ENCODE measurements at places on chromosomes 13 and 19. TPM values are rescaled to one million over a fixed set of nuclear protein-coding genes. Genes with fewer than 3 reads are reported as not detected.

Gene GRK1
- polyA plus RNA-seq, result not detected

Gene PEAK3
- polyA plus RNA-seq, result 0.54 TPM

GRCh38 chr13:28494504-28494777 lies 487 bp downstream of the FLT1 start:
- peak; percentile 53 for DNase-seq
- H3K27me3 ChIP-seq, result peaks cover 62% of the 10 kb centered on the region
- peaks cover 8% of the 10 kb centered on the region for H3K4me1 ChIP-seq
- no peaks in the 10 kb centered on the region for H3K36me3 ChIP-seq
- no peak overlapping the region for H3K27ac ChIP-seq
- H3K4me3 ChIP-seq, result peak overlapping the region; percentile 22

DNA sequence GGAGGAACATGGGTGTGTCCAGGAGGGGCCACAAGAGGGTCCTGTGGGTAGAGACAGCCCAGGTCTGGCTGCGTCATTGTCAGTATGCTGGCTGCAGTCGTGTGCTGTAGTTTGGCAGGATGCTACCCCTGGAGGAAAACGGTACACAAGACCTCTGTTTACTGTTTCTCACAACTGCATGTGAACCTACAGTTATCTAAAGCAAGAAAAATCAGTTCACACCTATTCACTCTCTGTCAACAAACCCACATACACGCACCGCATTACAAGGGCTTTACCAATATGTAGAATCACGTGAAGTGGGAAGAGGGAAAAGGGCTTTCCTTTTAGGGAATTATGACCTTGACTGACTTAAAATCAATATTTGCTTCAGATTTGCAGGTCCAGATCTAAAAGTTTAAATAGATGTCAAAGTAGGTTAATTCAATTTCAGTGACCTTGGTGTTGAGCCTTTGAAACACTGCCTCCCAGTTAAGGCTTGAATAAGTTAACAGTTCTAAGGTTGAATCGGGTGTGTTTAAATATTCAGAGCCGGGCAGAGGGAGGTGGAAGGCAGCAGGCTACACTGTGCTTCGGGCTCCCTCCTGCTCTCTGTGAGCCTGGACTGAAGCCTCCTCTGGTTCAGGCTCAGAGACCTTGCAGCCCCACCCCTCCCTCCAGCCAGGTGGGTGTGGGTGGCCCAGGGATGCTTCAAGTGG lies 17.2 kb upstream of the MCF2L start:
- no peak overlapping the region for H3K27ac ChIP-seq
- H3K4me1 ChIP-seq, result no peaks in the 10 kb centered on the region

DNA sequence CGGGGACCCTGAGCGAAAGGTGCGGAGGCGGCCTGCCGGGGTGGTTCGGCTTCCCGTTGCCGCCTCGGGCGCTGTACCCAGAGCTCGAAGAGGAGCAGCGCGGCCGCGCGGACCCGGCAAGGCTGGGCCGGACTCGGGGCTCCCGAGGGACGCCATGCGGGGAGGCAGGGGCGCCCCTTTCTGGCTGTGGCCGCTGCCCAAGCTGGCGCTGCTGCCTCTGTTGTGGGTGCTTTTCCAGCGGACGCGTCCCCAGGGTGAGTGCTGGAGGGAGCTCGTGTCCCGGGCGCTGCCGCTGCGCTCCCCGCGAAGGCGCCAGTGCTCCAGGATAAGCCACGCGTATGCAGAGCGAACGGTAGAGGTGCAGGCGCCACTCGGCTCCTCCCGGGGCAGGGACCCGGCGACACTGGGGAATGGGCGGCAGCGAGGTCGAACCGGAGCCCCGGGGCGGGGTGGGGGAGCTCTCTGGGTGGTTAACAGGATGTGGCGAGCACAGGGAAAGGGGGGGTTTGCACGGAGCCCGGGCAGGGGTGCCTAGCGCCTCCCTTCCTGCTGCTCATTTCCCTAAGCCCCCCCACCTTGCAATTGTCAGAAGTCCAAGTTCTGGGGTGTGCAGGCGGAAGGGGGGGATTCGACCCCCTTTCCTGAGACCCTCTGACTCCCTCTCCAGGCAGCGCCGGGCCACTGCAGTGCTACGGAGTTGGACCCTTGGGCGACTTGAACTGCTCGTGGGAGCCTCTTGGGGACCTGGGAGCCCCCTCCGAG lies at the start of gene IL27RA:
Gene IL27RA (plus strand): TSS at position 44 of the 762 bp plus-strand sequence. CDS start 111 bp downstream, at position 155.
- peak; percentile 84 for DNase-seq
- H3K36me3 ChIP-seq, result no peaks in the 10 kb centered on the region

Gene CYP4F2
- 7.5 TPM for polyA plus RNA-seq

Gene FPR2
- 1.8 TPM for polyA plus RNA-seq

GRCh38 chr19:3842948-3843347 lies 25.9 kb downstream of the ZFR2 start:
- no peak overlapping the region for H3K27ac ChIP-seq
- no peaks in the 10 kb centered on the region for H3K36me3 ChIP-seq
- DNase-seq, result no peak
- H3K27me3 ChIP-seq, result no peaks in the 10 kb centered on the region
- H3K4me1 ChIP-seq, result no peaks in the 10 kb centered on the region
- H3K4me3 ChIP-seq, result no peak overlapping the region

Gene SWSAP1
- polyA plus RNA-seq, result 3.3 TPM

DNA sequence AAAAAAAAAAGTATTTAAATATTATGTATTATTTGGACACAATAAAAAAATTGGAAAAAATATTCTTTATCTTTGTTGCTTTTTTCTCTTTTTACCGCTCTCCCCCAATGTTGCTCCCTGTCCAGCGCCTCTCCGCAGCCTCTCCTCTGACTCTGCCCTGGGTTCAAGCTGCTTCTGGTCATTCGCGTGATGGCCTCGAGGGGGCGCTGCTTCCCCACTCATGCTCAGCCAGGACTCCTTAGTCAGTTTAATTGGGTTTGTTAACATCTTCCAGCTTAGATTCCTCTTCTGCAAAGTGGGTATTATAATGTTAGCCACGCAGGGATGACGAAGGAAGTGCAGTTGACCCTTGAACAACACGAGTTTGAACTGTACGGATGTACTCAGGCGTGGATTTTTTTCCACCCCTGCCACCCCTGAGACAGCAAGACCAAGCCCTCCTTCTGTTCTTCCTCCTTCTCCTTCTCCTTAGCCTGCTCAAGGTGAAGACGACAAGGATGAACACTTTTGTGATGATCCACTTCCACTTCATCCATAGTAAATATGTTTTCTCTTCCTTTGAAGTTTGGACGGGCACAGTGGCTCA lies 4.9 kb upstream of the NWD1 start:
- H3K4me3 ChIP-seq, result no peak overlapping the region
- peak; percentile 27 for DNase-seq
- H3K27ac ChIP-seq, result no peak overlapping the region
- H3K36me3 ChIP-seq, result no peaks in the 10 kb centered on the region

Gene TMIGD2
- 1.2 TPM for polyA plus RNA-seq

Gene CKAP2
- 3.5 TPM for polyA plus RNA-seq

GRCh38 chr19:38617283-38617763 lies 430 bp downstream of the MAP4K1 start:
- DNase-seq, result no peak
- no peaks in the 10 kb centered on the region for H3K27me3 ChIP-seq
- peaks cover 8% of the 10 kb centered on the region for H3K36me3 ChIP-seq
- peak overlapping the region; percentile 1 for H3K4me3 ChIP-seq
- no peaks in the 10 kb centered on the region for H3K4me1 ChIP-seq
- H3K27ac ChIP-seq, result no peak overlapping the region

GRCh38 chr19:54616821-54617560 lies 13.3 kb upstream of the LILRB1 start:
- H3K4me3 ChIP-seq, result no peak overlapping the region
- no peaks in the 10 kb centered on the region for H3K4me1 ChIP-seq
- no peak for DNase-seq

DNA sequence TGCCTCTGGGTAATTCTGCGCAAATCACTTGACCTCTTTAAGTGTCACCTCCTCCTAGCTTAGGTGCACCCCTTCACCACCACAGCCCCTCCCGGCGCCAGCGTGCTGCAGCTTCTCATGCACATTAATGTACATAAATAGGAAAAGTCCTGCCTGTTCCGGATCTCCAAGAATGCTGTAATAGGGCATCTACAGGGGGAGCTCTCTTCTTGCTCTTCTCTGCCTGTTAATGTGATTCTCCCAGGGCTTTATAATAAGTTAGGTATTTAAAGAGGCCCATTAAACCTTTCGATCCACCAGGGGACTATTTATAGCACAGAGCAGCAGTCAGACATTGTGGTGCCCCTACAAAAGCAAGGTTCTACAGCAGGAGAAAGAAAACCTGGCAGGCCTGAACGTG lies 35.3 kb downstream of the SOX1 start:
- no peak overlapping the region for H3K27ac ChIP-seq
- no peaks in the 10 kb centered on the region for H3K4me1 ChIP-seq
- DNase-seq, result peak; percentile 39
- peaks cover 11% of the 10 kb centered on the region for H3K27me3 ChIP-seq
- no peaks in the 10 kb centered on the region for H3K36me3 ChIP-seq
- no peak overlapping the region for H3K4me3 ChIP-seq

DNA sequence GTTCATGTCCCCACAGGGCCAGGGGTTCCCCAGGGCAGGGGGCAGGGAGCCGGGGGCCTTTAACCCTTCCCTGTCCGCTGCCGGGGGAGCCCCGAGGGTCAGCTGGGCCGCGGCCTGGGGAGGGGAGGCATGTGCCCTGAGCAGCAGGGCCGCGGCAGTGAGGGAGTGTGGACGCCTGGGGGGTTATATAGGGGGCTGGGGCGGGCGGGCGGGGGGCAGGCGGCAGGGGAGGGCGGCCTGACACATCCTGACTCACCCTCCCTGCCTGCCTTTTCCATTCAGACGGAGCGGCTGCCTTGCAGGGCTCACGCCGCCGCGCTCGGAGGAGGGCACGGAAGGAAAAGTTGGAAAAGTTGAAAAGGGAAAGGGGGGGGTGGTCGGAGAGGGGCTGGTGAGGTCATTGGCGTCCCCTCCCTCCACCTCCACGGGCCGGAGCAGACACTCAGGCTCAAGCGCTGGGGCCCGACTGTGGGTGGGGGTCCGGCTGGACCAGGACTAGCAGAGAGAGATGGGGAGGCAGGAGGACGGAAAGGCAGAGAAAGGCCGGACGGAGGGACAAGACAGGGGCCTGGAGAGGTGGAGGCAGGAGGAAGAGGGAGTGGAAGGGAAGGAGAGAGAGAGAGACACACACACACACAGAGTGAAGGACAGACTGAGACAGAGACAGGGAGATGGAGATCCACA lies at the start of gene IL11:
Gene IL11 (minus strand): TSS at position 159 of the 684 bp plus-strand sequence. CDS start 153 bp downstream, at position 6.
- no peak within 1 kb of the TSS for H3K27ac ChIP-seq
- no peaks in the 10 kb centered on the region for H3K36me3 ChIP-seq
- DNase-seq, result no peak
- H3K4me3 ChIP-seq, result no peak within 1 kb of the TSS
- H3K4me1 ChIP-seq, result peaks cover 10% of the 10 kb centered on the region

DNA sequence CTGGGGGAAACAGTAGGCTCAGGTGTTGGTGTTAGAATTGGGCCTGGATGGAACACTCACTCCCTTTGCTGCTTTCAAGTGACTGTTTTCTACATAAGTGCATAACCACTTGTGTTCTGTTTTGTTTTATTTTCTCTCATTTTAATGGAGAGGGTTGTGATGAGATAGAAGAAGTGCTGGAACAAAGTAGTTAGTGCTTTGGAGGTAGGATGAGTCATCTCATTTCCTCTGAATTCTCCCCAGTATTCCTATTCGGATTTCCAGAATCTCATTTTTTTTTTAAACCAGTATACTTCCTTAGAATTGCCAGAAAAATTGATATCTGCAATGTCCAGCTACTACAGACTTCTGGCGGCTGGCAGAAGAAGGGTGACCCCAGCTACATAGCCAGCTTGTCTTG lies 575.9 kb downstream of the MYO16 start:
- H3K4me3 ChIP-seq, result no peak overlapping the region
- no peak for DNase-seq
- no peaks in the 10 kb centered on the region for H3K36me3 ChIP-seq
- no peak overlapping the region for H3K27ac ChIP-seq
- H3K27me3 ChIP-seq, result no peaks in the 10 kb centered on the region

DNA sequence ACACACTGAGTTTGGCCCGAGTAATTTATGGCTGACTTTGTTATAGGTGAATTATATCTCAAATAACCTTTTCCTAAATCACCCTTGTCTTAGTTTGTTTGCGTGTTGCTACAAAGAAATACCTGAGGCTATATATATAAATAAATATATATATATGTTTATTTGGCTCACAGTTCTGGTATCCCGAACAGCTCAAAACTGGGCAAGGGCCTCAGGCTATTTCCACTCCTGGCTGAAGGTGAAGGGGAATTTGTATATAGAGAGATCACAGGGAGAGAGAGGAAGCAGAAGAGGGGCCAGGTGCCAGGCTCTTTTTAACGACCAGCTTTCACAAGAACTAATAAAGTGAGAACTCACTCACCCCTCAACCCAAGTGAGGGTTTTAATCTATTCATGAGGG lies 159.9 kb upstream of the STARD13 start:
- DNase-seq, result no peak
- peak overlapping the region; percentile 20 for H3K27ac ChIP-seq
- no peaks in the 10 kb centered on the region for H3K4me1 ChIP-seq
- H3K4me3 ChIP-seq, result no peak overlapping the region
- H3K36me3 ChIP-seq, result no peaks in the 10 kb centered on the region

GRCh38 chr13:36862722-36863121 lies 43.7 kb downstream of the RFXAP start:
- H3K4me1 ChIP-seq, result no peaks in the 10 kb centered on the region
- no peak for DNase-seq
- no peak overlapping the region for H3K27ac ChIP-seq
- H3K4me3 ChIP-seq, result no peak overlapping the region
- H3K27me3 ChIP-seq, result no peaks in the 10 kb centered on the region

Gene CD22
- 3.0 TPM for polyA plus RNA-seq

DNA sequence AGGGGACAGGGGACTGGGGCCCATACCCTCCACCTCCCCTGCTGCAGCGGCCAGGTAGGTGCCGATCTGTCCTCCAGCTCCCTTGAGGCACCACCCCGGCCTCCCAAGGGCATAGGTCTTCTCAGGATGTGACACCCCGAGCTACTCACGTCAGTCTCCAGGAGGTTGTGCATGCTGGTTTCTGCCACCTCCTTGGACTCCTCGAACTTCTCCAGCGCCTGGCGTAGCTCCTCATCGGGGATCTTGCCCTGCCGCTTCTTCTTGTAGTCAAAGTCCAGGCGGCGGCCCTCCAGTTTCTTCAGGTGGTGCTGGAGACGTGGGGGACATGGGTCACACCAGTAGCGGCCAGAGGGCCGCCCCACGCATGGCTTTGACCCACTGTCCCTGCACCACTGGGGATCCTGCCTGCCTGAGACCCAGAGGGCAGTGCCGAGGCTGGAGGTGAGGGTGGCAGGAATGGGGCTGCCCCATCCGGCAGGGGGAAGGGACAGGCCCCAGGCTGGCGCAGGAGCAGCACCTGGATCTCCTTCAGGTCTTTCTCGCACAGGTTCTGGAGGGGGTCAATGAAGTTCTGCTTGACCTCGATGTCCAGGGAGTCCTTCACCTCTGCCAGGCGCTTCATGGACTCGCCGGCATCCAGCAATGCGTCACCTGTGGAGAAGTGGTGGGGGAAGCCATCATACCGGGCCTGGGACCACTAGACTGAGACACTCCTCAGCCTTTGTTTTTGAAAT lies 20.4 kb downstream of the MPND start:
- H3K27ac ChIP-seq, result no peak overlapping the region
- peaks cover 22% of the 10 kb centered on the region for H3K4me1 ChIP-seq
- no peaks in the 10 kb centered on the region for H3K27me3 ChIP-seq
- no peak for DNase-seq

GRCh38 chr19:6047741-6048251 lies 62.5 kb downstream of the RFX2 start:
- H3K36me3 ChIP-seq, result peaks cover 19% of the 10 kb centered on the region
- no peak overlapping the region for H3K27ac ChIP-seq
- peaks cover 7% of the 10 kb centered on the region for H3K4me1 ChIP-seq
- no peak for DNase-seq
- no peaks in the 10 kb centered on the region for H3K27me3 ChIP-seq

GRCh38 chr19:30718707-30719106 lies 346.5 kb downstream of the ZNF536 start:
- DNase-seq, result peak; percentile 15
- H3K27me3 ChIP-seq, result no peaks in the 10 kb centered on the region
- no peaks in the 10 kb centered on the region for H3K36me3 ChIP-seq

Gene FGF22
- polyA plus RNA-seq, result 0.30 TPM

Measured in small intestine (tissue), 16 donors.